Activated CD4-positive, alpha-beta T cell treated with anti-CD3 and anti-CD28 coated beads, Interleukin-2, amount 10 ng/mL, durations not matched to agents 7 days and 5 days (primary cell): ENCODE measurements at places on chromosomes 5 and 9.

DNA sequence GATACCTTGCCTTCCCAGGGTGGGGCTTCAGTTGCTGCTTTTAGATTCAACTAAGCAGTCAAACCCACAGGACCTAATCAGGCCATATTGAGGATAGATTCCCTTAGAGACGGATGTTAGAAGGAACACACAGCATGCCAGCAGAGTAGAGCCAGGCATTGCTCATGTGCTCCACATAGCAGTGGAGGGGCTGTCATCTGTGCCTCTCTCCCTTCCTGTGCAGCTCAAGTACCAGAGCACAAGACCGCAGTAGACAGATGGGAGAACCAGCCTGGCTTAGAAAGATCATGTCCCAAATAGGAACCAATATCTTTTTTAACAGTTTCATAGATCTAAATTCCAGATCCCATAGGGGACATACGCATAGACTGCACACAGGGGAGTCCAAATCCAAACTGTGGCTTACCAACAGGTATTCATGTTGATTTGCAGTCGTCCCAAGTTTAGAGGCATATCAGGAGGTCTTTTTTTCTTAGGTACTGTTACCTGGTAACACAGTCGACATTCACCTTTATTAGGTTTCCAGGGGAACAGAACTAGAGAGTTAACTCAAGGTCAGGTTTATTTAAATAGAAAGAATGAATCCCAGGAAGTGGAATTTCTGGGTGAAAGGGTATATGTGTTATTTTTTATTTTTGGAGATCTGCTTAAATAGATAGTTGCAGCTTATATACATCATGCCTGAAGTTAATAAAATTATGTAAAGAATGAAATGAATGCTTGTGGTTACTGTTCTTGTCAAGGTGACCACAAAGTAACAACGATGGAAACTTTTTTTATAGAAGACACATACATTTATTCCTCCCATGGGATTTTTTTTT, 43.5 kb upstream of the PCAT7 start:
- no peak for DNase-seq

- DNase-seq: no peak
These were observed 131.6 kb downstream of the TLR4 start for GRCh38 chr9:117835798-117836197.

DNA sequence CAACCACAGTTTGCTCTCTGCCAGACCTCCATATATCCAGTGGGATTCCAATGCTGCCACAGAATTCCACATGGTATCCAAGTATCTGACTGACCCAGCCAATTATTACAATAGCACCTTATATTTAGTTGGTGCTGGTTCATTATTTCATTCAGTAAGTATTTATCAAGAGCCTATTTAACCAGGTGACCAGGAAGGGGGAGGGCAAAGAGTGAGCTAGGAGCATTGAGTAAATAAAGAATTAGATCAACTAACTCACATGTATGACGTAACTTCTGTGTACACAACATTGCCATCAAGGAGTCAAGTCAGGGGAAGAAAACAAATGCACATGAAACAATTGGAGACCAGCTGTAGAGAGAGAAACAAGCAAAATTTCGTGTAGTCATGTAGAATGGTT, 207.1 kb upstream of the PAPPA start:
- no peak for DNase-seq

- DNase-seq: no peak
These were observed 53.7 kb downstream of the FGD3 start for GRCh38 chr9:93001031-93001430.

DNA sequence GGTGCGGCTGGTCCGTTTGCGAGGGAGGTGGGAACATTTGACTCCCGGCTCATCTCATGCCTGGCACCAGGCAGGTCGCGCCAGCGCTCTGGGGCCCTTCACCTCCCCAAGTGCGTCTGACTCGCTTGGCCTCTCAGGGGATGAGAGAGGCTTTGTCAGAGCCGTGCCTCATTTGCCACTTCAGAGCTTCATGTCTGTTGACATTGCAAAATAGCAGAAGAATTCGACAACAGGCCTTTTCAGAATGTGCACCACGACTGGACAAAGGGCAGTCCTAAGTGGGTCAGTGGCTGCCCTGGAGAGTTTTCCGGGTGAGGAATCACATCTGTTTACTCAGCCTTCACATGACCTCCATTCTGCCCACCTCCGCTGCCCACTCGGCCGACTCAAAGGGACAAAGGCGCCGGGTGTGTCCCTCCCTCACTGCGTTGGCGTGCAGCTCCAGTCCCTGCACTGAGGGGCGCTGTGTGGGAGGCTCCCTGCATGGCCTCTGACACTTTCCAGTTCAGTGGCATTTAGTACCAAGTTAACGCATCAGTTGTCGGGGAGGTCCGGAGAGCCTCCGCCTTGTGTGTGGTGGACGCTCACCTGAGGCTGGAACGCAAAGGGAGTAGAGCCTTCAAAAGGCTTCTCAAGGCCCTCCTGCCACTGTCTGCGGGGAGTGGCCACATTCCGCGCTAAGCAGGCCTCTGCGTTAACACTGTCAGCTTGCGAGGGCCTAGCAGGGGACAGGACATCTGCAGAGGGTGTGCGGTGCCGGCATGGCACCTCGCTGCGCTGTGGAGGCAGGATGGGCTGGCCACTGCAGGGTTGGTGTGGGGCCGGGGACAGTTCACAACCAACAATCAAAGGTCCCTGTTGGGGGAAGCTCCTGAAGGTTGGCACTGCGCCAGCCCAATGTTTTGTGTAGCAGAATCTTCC, 171.5 kb downstream of the NXNL2 start:
- DNase-seq: no peak
